ENCODE measurements at places on chromosomes 1 and 21.

DNA sequence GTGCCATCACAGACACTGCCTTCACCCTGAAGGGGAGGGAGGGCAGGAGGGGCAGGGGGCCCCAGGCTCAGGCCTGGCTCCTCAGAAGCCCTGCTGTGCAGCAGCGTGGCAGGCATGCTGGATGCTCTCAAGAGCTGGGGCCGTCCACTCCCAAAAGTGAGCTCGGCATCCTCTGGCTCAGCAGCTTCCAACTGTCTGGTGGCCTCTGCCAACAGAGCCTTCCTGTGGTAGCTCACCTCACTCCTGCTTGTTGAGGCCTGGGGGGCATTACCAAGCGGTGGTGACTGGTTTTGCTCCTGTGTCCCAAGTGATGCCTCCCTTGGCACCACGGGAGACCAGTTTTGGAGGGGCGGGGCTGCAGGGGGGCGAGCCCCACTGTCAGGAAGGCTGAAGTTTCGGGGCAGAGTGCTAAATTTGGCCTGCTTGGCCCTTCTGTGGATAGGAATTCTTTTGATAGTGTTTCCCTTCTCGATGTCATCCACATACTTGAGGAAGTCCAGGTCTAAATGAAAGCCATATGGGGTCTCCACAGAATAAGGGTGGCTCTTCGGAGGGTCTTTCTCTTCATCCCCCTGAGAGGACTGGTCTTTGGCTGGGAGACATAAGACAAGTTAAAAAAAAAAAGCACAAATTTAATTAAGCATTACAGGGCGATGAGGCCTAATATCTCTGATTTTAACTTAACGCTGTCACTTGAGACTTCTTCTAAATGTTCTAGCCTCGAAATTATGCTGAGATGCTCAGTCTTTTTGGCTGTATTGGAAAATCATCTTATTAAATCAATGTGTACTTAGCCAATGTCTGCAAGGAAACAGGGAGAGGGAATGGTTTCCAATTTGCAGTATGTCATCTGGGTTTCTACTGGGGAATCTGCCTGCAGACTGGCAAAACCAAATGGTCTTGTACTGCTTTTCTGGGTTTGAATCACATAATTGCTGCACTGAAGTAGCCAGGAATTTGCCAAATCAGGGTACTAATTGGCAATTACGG, 44.4 kb downstream of the KANK4 start:
- DNase-seq: no peak

DNA sequence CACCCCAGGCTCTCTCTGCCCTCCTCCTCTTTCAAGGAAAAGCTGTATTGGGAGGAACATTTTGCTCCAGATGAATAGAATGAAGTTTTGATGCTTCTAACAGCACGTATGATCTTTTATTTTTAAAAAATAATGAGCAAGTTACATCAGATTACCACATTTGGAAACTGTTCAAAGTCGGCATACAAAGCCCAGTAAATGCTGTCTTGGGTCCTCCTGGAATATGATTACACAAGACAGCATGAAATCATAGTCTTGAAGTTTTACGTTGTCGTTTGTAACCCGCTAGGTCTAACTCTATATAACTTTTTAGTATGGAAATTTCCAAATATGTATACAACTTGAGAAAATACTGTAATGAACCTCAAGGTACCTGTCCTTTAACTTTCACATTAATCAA, 385.6 kb downstream of the HLX start:
- no peak for DNase-seq

DNA sequence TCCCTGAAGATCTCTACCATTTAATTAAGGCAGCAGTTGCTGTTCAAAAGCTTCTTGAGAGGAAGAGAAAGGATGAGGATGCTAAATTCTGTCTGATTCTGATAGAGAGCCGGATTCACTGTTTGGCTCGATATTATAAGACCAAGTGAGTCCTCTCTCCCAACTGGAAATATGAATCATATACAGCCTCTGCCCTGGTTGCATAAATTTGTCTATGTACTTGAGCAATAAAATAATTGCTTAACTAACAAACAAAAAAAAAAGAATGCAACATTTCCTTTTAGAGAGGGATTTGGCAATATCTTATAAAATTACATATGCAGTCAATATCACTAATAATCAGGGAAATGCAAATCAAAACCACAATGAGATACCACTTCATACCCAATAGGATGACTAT, 26.8 kb downstream of the ALDH9A1 start:
- no peak for DNase-seq

DNA sequence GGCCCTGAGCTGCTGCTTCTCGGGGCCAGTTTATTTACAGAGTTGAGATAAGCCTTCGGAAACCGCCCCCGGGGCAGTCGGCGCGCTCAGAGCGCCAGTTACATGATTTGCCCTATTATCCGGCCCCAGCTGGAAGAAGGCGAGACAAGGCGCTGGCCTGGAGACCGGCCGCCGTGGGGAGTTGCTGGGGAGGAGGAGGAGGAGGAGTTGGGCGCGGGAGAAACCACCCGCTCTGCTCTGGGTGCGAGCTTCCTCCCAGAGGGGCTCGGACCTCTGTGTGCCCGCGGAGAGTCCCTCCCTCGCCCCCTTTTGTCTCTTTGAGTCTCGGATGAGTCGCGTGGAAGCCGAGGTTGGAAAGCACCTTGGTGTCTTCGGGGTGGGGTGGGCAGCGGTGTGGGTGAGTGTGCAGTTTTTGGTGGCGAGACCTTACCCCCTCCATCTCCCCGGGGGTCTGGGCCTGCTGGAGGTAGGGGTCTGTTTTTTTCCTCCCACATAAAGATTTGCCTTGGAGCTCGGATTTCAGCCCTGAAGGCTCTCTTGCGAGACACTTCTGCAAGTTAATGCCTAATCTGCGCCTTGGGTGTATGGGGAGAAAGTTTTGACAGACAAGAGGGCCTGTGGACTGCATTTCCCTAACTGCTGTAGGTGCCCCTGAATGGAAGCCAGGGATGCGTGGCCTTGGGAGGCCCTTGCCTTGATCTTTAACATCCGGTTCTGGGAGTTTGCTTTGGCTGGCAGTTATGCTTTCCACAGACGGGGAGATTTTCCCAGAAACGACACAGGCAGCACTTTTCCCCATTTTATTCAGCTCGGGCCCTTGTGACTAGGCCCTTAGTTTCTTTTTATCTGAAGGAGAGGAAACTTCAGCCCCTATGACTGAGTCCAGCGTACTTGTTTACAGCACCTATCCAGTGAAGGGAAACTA, 80.0 kb downstream of the NDUFS5 start:
- no peak for DNase-seq

DNA sequence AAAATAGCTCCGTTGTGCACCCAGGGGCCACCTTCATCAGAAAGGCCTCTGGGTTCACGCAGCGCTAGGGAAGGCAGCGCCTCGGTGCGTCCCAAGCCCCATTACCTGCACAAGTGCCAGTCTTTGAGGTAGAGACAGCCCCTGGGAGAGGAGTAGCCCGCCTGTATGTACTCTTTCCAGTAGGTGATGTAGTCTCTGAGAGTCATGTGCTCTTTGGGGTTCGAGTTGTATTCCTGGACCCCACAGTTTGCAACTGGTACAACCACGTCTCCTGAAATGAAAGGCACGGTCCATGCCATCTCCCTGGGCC, 601 bp downstream of the JMJD4 start:
- no peak for DNase-seq

- DNase-seq: no peak
Measured at GRCh38 chr21:42632336-42632751, 21.1 kb upstream of the PDE9A start.

- no peak for DNase-seq
Measured at GRCh38 chr1:85976516-85977205, 179.9 kb downstream of the COL24A1 start.
